Fibroblast of the aortic adventitia (primary cell): ENCODE measurements at places on chromosomes 12 and 14.

- peak; percentile 73 for DNase-seq
Observed at GRCh38 chr12:857611-858010, 91.9 kb downstream of the RAD52 start.

DNA sequence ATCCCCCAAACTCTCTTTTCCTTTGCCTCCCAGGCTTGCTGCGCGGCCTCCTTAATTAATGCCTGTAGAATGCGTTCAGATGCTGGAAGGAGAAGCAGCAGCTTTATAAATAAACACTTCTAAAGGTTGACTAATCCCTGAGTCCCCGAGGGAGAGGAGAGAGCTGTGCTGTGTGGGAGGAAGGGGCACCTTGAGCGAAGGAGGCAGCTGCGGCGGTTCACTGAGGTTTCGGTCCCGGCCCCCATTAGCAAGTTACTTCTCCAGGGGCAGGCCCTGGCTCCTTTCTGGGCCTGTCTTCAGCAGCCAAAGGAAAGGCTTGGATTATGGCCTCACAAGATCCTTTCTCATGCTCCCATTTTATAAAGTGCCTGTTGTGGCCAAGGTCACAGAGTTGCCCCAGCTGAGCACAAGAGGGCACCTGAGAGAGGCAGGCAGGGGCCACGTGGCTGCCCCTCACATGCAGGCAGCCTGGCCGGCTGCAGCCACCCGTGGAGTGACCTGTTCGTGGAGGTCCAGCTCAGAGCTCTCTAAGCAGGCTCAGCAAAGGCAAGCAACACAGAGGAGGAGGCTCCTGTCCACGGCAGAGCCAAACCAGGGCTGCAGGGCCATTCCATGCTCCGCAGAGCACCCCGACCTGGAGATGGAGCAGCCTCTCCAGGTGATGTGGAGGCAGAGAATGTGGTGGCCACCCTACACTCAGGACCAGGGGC, 15.0 kb upstream of the CACNA2D4 start:
- peak; percentile 13 for DNase-seq

- no peak for DNase-seq
Observed at GRCh38 chr12:22287101-22287500, 47.4 kb downstream of the ST8SIA1 start.

DNA sequence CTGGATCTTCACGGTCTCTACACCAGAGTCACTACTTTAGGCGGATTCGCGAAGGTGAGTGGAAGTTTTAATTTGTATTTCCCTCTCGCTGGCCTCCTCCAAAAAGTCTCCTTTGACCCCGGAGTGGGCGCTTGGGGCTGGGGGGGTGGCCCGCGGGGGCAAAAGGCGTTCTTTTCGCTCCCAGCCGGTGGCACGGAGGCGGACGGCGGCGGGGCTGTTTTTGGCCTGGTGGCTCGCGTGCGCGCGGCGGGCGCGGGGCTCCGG, 510 bp downstream of the ARID2 start:
- DNase-seq = no peak

- no peak for DNase-seq
Observed at GRCh38 chr12:73226593-73226992, 954.4 kb downstream of the TRHDE start.

DNA sequence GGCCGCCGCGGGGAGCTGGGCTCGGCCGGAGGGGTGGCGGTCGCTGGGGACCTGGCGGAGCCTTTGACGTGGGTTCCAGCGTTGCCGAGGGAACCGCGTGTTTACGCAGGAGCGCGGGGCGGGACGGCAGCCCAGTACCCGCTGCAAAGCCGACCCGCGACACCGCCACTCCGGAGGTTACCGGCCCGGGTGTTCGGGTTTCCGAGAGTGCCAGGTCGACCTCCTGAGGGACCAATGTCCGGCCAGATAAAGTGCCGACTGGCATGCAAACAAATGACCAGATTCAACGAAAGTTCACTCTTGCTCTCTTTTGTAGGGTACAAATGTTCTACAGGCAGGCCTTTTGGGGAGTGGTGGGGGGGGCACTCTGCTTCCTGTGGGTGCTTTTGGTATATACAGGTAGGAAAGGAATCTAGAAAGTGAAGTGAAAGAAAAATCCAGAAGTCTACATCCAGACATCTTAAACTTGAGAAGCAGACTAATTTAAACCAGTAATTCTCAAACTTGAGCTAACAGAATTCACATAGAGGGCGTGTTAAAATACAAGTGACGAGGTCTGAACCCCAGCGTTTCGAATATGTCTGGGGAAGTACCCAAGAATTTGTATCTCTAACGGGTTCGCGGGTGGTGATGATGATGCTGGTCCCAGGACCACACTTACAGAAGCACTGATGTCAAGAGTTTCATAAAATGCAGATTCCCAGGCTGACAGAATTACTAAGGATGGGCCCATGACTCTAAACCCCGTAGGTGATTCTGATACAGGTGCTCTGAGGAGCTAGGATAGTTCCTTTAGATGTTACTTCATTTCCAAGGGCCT, at the start of gene GPR135:
GPR135 (minus strand) TSS at position 65 of the 820 bp plus-strand sequence. CDS start 154 bp downstream, outside the sequence.
- DNase-seq = no peak
